ENCODE measurements at places on chromosomes 6 and 20.

DNA sequence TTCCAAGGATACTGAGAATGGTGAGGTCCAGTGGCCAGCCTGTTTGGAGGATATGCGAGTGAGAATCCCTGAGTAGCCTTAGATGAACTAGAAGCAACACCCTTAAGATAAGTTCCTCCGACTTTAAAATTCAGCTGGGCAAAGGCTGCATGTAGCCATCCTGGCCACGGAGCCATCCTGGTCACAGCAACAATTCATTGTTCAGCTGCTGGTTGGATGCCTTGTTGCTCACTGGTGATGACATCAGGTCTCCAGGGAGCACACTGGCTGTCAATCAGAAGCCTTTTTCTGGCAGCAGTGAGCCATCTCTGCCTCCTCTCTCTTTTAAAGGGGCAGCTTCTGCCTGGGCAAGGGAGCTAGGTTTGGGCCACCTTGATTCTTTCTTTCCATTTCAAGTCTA, 22.4 kb upstream of the RIMS4 start:
- no peak for DNase-seq

- no peak for DNase-seq
Measured at GRCh38 chr6:147166992-147167391, 37.2 kb upstream of the STXBP5 start.

DNA sequence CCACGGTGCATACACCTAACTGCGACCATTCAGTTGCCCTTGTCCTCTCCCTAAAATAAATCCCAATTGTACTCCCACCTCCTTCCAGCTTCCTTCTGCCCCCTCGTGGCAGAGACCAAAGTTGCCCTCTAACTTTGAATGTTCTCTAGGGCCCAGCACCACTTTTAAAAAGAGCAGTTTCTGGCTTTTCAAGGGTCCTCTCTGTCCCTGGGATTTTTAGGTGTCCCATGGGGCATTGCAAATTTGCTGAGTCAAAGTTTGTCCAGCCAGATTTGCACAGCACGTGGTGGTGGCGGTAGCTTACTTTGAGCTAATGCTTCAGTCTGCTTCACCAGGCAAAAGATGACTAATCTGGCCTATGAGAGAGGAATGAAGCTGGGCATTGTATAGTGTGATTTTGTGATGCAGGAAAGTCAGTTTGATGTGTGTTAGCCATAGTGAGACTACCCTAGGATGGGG, 100.2 kb downstream of the PERP start:
- no peak for DNase-seq

GRCh38 chr6:73519926-73520687, 725 bp downstream of the EEF1A1 start:
- DNase-seq = peak; percentile 72

DNA sequence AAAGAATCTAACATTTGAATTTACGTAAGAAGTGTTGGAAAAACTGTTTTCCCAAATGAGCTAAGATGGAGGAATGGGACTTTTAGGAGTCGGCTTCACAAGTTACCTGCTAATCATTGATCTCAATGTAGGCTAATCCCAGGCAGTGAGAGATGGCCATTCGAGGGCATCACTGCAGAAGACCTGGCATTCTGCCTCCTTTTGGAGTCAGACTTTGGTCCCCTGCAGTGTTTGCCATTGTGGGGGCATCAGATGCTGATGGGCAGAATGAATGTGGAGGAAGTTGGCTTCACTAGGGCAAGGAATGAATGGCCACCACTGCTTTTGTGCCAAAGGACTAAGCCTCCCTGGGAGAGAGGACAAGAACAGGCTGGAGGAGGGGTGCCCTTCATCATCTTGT, 55.7 kb upstream of the NKX2-2 start:
- DNase-seq = no peak

GRCh38 chr20:36604952-36605398, 604 bp upstream of the RAB5IF start:
- DNase-seq = peak; percentile 87

GRCh38 chr20:15673206-15673605, 900.0 kb downstream of the KIF16B start:
- DNase-seq = no peak

DNA sequence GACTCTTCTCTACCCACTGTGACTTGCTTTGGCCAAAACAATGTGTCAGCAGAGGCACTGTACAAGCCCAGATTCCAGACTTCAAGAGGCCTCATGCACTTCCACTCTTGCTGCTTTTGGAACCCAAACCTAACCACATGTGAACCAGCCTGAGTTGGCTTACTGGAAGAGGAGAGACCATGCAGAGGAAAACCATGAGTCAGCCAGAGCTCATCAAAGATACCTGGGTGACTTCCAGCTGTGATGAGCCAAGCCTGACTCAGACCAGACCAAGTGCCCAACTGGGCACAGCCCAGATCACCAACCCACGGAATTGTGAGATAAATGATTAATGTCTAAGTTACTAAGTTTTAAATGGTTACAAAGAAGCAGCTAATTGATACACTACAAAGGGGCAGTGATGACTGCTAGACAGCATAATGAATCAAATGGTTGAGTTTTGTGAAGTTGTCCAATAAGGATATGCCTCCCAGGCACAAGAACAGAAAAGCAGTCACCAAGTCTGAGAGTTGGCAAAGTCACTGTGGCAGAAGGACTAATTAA, 16.2 kb upstream of the BEND6 start:
- DNase-seq = peak; percentile 91

GRCh38 chr20:8227293-8227692, 95.2 kb downstream of the PLCB1 start:
- DNase-seq = no peak

DNA sequence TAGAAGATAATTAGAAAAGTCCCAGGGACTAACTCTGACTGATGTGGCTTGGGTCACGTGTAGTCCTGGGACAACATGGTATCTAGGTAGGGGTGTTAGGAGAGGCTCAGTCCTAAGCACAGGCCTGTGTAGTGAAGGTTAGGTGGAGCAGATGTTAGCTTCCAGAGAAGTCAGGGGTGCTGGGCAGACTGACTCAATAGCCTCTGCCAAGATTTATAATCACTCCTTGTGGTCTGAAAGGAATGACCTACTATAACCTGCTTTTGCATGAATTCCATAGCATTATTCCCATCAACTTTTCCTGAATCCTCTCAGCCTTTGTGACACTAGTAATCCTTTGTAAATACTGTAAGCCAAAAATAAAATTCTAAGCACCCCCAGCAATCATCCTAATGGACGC, 10.2 kb upstream of the PEX7 start:
- no peak for DNase-seq

- no peak for DNase-seq
Measured at GRCh38 chr6:137233911-137234863, 15.0 kb upstream of the IFNGR1 start.

GRCh38 chr20:13336308-13337089, 115.4 kb downstream of the ISM1 start:
- no peak for DNase-seq

DNA sequence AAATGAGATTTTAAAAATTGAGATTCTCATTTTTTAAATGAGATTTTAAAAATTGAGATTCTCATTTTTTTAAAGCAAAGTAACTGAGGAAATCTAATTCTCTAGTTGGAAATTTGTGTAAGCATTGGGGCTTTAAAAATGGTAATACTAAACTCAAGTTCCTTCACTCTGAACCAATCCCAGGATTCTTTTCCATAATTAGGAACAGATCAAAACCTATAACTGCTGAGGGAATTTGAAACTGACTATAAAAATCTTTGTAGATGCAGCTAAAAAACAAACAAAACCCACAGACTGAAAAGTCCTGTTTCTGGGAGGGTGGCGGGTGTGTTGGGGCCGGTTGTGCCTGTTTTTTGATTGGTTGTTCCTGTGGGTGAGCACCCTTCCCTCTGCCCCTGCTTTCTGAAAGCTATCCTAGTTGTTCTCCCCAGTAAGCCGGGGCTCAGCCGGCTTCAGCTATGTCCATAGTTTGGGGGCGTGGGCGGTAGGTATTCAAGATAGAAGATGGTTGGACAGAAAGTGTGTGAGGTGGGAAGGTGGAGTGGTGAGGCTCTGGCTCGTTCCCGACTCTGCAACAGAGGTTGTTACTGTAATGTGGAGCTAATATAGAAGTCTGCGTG, 49.3 kb downstream of the GFRA4 start:
- no peak for DNase-seq

DNA sequence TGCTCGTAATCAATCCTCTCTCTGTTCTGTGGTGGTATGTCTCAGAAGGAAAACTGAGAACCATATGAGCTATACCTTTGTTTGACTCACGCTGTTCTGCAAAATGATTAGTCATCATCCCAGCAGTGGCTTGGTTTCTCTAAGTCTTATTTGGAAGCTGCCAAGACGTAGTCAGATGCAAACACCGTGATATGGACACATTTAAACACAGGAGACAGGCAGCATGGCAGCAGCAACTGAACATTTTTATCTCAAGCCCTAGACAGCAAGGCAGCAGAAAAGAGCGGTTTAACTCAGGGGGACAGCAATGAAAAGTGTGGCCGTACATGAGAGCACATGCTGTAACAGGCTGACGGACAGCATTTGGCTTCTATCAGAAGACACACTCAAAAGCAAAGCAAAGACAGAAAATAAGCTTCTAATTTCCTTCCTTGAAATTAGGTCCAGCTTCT, 1295.1 kb downstream of the EPHA7 start:
- DNase-seq = no peak

DNA sequence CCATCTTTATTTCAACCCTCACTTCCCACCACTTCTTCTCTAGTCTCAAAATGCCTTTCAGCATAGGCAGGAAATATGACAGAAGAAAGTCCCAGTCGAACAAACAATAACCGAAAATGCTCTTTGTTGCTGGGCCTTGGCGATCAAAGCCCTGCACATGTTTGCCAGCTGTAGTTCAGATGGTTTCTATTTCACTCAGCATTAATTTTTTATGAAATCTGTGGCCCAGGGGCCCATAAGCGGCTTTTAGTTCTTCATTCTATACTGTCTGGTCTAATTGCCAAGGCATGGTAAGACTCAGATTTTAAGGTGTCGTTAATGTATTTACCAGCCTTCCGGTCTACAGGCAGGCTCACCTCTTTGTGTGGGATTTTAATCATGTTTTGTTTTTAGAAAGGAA, 10.9 kb upstream of the F13A1 start:
- no peak for DNase-seq

- no peak for DNase-seq
Measured at GRCh38 chr20:47623206-47623605, 121.5 kb downstream of the NCOA3 start.

- DNase-seq = no peak
Measured at GRCh38 chr6:48766349-48766748, 655.4 kb upstream of the PTCHD4 start.

DNA sequence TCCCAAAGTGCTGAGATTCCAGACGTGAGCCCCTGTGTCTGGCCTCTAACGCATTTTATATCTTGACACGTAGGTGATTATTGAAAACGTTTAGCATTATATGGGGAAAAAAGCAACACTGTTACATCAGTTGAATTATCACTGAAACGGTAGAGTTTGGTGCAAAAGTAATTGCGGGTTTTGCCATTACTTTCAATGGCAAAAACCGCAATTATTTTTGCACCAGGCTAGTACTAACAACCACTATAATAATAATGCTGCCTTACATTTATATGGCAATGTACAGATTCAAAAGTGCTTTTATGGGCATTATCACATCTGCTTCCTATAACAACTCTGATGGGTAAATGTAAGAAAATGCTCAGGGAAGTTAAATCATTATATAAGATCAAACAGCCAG, 57.3 kb downstream of the OPRM1 start:
- no peak for DNase-seq

DNA sequence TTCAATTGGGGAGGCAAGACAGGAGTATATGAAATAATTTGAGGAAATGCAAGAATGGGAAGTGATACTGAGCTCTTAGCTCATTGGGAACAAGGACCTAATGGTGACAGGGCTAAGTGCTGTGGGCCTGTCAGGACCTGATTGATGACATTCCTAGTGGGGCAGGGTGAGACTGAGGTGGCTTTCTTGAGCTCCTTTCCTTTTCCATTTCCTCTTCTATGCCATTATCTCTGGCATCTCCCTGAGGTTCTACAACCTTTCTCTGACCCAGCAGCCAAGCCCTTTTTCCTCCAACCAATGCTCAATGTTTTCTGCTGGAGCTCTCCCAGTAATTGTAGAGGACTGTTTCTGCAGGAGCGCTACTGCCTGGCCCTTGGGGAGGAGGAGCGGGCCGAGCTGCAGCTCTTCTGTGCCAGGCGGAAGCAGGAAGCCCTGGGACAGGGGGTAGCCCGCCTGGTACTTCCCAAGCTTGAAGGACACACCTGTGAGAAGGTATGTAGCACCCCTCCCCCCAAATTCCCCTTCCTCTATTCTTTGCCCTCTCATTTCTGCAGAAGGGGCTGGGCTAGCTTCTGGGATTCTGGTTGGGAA, 2.8 kb upstream of the TOMM6 start:
- DNase-seq = no peak

DNA sequence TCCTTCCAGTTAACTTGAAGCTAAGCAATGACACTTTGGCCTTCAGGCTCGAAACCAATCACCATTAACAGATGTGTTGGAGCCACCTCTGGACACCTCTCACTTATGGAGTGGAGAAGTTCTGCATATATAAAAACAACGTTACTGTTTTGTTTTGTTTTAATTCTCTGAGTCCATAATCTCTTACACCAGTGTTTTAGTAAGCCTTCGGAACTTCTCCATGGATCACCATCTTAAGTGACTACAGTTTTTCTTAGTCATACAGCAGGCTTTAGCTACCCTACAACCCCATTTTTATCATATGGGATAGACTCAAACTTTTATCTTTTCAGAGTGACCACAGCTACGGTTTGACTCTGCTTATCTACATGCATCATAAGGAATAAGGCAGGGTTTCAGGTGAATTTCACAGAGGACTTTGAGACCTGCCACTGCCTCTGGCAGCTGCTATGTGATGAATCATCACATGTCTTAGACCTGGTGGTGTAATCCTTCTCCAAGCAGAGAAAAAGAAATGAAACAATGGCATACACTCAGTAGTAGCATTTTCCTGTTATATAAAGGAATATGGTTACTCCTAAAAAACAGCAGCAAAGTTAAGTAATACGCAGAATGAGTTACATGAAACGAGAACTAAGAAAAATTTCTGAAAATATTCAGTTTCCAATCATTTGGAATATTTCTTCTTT, 5.5 kb upstream of the HDDC2 start:
- DNase-seq = no peak

- no peak for DNase-seq
Measured at GRCh38 chr6:8785223-8785622, 349.9 kb upstream of the SLC35B3 start.

GRCh38 chr6:41558033-41558807, 12.0 kb downstream of the FOXP4 start:
- DNase-seq = no peak

DNA sequence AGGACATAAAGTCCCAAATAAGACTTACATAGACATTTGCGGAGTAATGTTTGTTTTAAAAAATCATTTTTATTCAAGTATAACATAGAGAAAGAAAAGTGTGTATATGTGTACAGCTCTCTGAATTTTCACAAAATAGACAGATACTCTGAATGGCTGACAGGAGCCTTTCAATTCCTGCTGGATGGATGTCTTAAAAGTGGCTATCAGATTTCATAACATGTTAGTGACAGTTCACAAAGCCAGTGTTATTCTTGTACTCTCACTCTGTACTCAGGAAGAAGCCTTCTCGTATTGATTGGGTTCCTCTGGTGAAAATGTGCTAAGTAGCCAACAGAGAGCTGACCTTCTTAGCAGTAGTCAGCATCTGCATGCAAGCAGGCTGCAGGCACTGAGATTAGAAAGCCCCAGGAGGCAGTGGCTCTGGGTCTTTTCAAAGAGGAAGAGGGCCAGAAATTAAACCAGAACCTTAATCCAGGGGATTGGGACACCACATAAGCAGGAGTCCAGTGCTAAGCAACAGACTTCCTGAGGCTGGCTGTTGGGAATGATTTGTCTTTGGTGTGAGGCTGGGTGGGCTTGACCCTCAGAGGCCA, 19.7 kb downstream of the SLC17A4 start:
- no peak for DNase-seq

- no peak for DNase-seq
Measured at GRCh38 chr6:137638926-137639706, 144.9 kb upstream of the OLIG3 start.

All from RWPE2 (cell line).